ENCODE measurements at places on chromosomes 3 and 15. TPM values are rescaled to one million over a fixed set of nuclear protein-coding genes. Genes with fewer than 3 reads are reported as not detected.

CCDC9B gene
- not detected for polyA plus RNA-seq

ITPKA gene
- polyA plus RNA-seq: not detected

FMN1 gene
- not detected for polyA plus RNA-seq

ETV5 gene
- polyA plus RNA-seq: not detected

PLA2G4E gene
- not detected for polyA plus RNA-seq

MINDY2 gene
- 15.9 TPM for polyA plus RNA-seq

VILL gene
- polyA plus RNA-seq: 12.7 TPM
